ENCODE measurements at places on chromosomes 13 and 19. TPM values are rescaled to one million over a fixed set of nuclear protein-coding genes. Genes with fewer than 3 reads are reported as not detected.

The ZNF611 gene
- 15.2 TPM for total RNA-seq

The LCP1 gene
- 38.3 TPM for total RNA-seq

DNA sequence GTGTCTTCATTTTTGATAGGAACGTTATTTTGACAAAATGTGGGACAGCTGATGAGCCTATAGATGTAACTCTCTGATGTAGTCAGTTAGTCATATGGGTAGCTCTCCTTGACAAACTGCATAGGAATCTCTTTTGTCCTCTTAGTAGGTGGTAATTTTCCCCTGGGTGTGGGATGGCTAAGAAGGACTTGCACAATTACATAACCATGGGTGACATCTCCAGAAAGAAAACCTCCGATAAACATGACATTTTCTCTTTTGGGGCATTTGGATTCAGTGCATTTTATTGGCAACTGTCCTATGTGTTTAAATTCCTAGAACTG is 41.8 kb downstream of the IGFL3 start:
- H3K4me3 ChIP-seq = no peak overlapping the region
- H3K27ac ChIP-seq = no peak overlapping the region
- H3K27me3 ChIP-seq = peaks cover 8% of the 10 kb centered on the region
- no peak for DNase-seq

GRCh38 chr13:62524061-62524460 is 1108.4 kb upstream of the PCDH20 start:
- no peaks in the 10 kb centered on the region for H3K4me1 ChIP-seq
- no peak overlapping the region for H3K4me3 ChIP-seq
- H3K27me3 ChIP-seq = no peaks in the 10 kb centered on the region

- no peaks in the 10 kb centered on the region for H3K27me3 ChIP-seq
- peak; percentile 84 for DNase-seq
- H3K4me1 ChIP-seq = peaks cover 11% of the 10 kb centered on the region
- peak within 1 kb of the TSS; percentile 100 for H3K4me3 ChIP-seq
- peaks cover 24% of the 10 kb centered on the region for H3K36me3 ChIP-seq
Observed at GRCh38 chr19:19320361-19321140, at the start of the genes MAU2 and SUGP1. MAU2 (plus strand) TSS chr19:19320829; CDS start chr19:19320860, 31 bp downstream. SUGP1 (minus strand) TSS chr19:19320509; CDS start chr19:19320496, 13 bp downstream.

DNA sequence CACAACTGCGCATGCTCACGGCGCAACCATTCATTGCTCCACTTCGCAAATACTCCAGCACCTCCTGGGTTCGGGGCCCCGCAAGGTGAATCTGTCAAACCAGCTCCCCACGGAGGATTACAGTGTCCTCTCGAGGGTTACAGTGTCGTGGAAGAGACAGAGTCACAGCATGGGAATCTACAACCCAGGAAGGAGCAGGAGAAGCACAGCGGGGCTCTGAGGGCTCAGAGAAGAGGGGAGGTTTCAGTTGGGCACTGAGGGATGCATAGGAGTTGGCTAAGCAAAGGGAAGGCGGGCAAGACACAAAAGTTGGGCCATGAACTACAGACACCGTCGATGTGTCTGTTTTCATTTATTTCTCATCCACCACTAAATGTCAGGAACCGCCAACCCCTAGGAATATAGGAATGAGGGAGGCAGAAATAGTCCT is 1.0 kb upstream of the GTF2F1 start:
- H3K4me1 ChIP-seq = no peaks in the 10 kb centered on the region
- H3K27ac ChIP-seq = peak overlapping the region; percentile 94
- H3K4me3 ChIP-seq = peak overlapping the region; percentile 81
- no peak for DNase-seq
- H3K27me3 ChIP-seq = no peaks in the 10 kb centered on the region
- peaks cover 6% of the 10 kb centered on the region for H3K36me3 ChIP-seq

- no peaks in the 10 kb centered on the region for H3K36me3 ChIP-seq
- peak overlapping the region; percentile 97 for H3K27ac ChIP-seq
- no peaks in the 10 kb centered on the region for H3K4me1 ChIP-seq
- H3K27me3 ChIP-seq = no peaks in the 10 kb centered on the region
- no peak overlapping the region for H3K4me3 ChIP-seq
- peak; percentile 47 for DNase-seq
Observed at GRCh38 chr19:42250666-42251531, 4.0 kb downstream of the ERF start.

DNA sequence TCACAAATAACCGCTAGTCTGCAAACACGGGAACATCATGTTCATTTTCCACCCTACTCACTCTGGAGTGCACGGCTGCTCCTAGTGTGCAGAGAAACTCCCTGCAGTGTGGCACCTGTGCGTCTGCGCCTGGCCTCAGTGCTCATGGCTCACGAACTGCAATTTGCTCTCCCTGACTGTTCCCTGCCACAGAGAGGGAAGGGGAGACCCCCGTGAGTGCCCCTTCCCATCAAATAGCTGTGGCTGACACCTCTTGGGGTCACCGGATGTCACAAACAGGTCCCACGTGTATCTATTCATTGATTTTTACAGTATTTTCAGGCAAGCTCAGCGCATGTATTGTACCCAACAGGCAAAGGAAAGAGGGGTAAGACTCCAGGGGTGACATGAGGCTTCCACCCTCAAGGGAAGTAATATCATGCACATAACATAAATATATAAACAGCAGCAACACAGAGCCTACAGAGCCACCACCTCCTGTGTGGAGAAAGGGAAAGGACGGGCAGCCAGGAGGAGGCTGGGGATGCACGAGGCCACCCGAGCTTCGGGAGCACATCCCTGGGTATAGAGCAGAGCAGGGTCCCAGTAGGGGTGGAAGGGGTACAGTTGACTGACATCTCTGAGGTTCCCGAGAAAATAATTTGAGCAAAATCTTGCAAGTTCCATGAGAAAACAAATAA is 140.3 kb upstream of the SOX1 start:
- no peaks in the 10 kb centered on the region for H3K4me1 ChIP-seq
- H3K4me3 ChIP-seq = no peak overlapping the region
- H3K27me3 ChIP-seq = no peaks in the 10 kb centered on the region
- H3K36me3 ChIP-seq = no peaks in the 10 kb centered on the region

DNA sequence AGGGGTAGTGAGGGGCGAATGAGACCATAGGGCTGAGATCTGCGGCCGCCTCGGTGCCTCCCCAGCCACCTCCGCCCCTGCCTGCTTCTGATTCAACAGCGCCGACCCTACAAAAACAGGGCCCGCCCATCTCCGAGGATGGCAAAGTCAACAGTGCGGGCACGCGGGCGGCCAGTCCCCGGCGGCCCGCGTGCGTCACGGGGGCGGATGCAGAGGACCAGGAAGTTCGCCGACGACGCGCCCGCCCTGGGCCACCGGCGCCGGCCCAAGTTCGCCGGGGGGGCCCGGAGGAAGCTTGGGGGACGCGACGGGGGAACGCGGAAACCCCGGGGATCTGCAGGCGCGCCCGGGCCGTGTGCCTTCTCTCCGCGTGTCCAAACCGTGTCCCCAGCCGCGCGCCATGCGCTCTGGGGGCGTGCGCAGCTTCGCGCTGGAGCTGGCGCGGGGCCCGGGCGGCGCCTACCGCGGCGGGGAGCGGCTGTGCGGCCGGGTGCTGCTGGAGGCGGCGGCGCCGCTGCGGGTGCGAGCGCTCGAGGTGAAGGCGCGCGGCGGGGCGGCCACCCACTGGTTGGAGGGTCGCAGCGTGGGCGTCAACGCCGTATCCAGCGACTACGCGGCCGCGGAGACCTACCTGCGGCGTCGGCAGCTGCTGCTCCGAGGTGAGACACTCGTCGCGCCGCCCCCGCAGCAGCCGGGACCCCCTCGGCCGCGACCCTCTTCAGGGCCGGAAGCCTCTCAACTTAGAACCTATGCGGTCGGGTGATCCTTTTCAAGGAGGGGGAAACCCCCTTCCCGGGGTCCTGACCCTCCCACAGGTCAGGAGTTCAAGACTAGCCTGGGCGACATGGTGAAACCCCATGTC is 6.8 kb upstream of the ARRDC2 start:
- DNase-seq = peak; percentile 74
- H3K27me3 ChIP-seq = no peaks in the 10 kb centered on the region
- H3K4me1 ChIP-seq = no peaks in the 10 kb centered on the region
- H3K27ac ChIP-seq = peak overlapping the region; percentile 83

The ZNF544 gene
- total RNA-seq = 15.8 TPM

- no peaks in the 10 kb centered on the region for H3K27me3 ChIP-seq
- no peaks in the 10 kb centered on the region for H3K36me3 ChIP-seq
- peaks cover 5% of the 10 kb centered on the region for H3K4me1 ChIP-seq
- no peak for DNase-seq
- H3K27ac ChIP-seq = no peak overlapping the region
Observed at GRCh38 chr13:51444922-51445321, 7.9 kb downstream of the INTS6 start.

DNA sequence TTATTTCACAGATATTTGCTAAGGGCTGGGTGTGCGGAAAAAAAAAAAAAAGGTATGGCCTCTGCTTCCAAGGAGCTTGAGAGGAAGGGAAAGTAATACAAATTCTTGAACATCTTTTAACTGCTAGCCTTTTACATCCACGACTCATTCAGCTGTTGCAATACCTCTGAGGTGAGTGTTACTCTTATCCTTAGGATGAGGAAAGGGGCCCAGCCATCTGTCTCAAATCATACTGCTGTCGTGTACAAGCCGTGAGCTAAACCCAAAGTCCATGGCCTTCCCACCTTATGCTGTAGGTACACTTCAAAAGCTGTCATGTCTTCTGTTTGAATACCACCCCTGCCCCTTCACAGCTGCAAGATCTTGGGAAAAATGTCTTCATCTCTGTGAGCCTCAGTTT is 146.8 kb downstream of the KCNRG start:
- H3K27me3 ChIP-seq = no peaks in the 10 kb centered on the region
- H3K4me3 ChIP-seq = no peak overlapping the region
- no peak for DNase-seq
- H3K36me3 ChIP-seq = no peaks in the 10 kb centered on the region
- no peak overlapping the region for H3K27ac ChIP-seq

GRCh38 chr19:29265436-29265835 is 52.5 kb upstream of the UQCRFS1 start:
- no peak overlapping the region for H3K27ac ChIP-seq
- no peaks in the 10 kb centered on the region for H3K4me1 ChIP-seq
- H3K36me3 ChIP-seq = no peaks in the 10 kb centered on the region
- no peak overlapping the region for H3K4me3 ChIP-seq

The LRRC63 gene
- not detected for total RNA-seq

DNA sequence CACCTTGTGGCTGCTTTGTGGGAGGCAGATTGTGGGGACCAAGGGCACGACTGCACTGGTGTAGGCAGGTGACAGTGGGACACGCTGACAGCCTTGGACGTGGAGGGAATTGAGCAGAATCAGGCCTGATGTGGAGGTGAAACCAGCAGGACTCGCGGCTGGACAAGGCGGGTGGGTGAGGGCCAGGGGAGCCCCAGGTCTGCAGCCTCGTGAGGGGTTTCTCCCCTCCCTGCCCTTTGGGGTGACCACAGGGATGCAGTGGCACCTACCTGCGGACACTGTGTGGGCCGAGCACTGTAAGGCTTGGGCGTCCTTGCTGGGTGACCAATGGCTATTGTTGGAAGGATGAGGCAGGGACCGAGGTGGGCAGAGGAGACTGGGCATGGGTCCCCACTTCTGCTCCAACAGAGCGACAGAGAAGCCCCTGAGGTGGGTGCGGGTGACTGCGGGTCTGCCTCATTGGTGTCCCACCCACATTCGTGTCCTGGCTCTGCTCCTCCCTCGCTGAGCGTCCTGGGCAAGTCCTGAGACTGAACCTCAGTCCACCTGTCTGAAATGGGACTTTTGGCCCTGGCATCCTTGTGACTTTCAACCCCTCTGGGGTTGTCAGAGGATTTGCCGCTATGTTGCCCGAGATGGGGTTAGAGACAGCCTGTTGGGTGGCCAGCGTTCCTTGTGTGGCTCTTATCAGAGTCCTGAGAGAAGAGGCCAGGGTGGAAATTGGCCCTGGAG is 30.5 kb downstream of the DNM2 start:
- H3K4me1 ChIP-seq = peaks cover 55% of the 10 kb centered on the region
- no peaks in the 10 kb centered on the region for H3K36me3 ChIP-seq
- no peak for DNase-seq
- no peak overlapping the region for H3K4me3 ChIP-seq
- H3K27me3 ChIP-seq = no peaks in the 10 kb centered on the region
- H3K27ac ChIP-seq = peak overlapping the region; percentile 80
